Hair follicle dermal papilla cell (primary cell): ENCODE measurements at places on chromosomes 7 and 10. TPM values are rescaled to one million over a fixed set of nuclear protein-coding genes. Genes with fewer than 3 reads are reported as not detected.

C7orf33 gene
- total RNA-seq, result not detected in 2 replicates

ABCA13 gene
- total RNA-seq, result 0.24 and 1.1 TPM in 2 replicates

SLC16A9 gene
- under 0.01 TPM in 1 of 2 replicates, not detected in the other for total RNA-seq

RPA3 gene
- total RNA-seq, result 4.9 and 8.1 TPM in 2 replicates

AKR1C4 gene
- total RNA-seq, result not detected in 2 replicates

EPO gene
- not detected in 2 replicates for total RNA-seq
